Amygdala (tissue), 56 donors: ENCODE measurements at places on chromosomes 2 and 18.

DNA sequence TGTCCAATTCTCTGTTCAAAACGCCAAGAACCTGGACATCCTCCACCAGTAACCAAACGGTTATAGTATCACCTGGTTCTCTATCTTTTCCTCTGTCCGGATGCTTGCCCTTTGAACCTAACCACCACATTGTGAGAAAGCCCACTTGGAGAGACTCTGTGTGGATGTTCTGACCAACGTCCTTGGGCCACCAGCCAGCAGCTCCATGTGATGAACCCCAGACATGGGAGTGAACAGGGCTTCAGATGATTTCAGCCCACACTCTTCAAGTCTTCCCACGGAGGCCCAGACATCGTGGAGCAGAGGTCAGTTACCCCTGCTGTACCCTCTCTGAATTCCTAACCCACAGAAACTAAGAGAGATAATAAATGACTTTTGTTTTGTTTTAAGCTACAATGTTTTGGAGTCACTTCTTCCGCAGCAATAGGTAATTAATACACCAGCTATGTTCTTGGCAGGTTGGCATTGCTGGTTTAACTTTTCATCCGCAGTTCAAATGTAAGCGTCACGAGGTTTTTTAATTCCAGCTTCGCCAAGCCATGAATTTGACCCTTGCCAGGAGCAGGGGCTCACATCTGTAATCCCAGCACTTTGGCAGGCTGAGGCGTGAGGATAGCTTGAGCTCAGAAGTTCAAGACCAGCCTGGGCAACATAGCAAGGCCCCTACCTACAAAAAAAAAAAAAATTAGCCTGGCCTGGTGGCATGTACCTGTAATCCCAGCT, 36.1 kb upstream of the ZNF532 start:
- DNase-seq = no peak

GRCh38 chr2:234110219-234110618, 59.7 kb downstream of the SPP2 start:
- no peak for DNase-seq

DNA sequence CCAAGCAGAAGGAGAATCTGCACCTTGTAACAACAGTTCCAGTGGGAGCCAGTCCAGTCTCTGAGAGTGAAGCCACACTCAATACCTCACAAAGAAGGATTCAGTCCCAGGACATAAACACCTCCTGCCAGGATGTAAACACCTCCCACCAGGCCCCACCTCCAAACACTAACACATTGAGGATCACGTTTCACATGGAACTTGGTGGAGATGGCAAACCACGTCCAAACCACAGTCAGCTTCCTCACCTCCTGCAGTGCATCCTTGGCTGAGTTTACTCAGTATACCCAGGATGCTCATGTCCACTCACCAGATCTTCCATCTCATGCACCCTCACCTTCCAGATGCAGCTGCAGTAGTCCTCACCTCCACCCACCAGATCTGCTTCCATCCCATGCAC, 37.8 kb upstream of the TMEM18 start:
- no peak for DNase-seq

- DNase-seq = no peak
Observed at GRCh38 chr2:74128206-74128605, 19.5 kb downstream of the BOLA3 start.
